ENCODE measurements at places on chromosomes 5 and 9.

GRCh38 chr5:108637134-108637533, 110.6 kb upstream of the FER start:
- DNase-seq, result no peak

DNA sequence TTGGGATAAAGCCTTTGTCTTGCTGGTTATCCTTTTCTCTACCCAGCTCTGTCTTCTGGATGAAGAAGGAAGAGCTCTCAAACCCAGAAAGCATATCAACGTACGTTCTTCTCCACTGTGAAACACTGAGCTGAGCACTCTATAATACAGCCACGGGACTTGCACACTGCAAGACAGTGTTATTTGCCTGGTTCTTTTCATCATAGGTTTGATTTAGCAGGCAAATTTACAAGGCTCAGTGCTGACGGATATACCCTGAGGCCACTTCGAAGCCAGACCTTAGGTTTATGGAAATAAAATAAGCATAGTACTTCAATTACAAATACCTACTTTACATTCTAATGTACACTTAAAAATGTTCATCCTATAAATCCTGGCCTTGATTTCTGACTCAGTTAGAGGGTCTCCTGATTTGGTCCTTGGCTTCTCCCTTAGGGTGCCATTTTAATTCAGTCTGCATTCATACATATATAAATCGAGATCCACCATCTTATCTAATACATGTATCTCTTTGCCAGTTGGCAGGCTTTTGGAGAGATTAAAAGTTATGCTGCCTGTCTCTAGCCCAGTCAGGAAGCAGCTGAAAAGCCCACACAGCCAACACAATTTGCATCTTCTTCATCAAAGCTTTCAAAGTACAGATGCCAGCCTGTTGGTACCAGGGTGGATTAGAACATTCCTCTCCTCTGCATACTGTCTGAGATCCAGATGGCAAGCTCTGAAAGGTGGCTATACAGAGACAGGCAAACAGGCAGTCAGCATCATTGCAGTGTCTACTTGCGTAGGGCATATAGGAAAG, 194.4 kb downstream of the DEPDC1B start:
- DNase-seq, result no peak

DNA sequence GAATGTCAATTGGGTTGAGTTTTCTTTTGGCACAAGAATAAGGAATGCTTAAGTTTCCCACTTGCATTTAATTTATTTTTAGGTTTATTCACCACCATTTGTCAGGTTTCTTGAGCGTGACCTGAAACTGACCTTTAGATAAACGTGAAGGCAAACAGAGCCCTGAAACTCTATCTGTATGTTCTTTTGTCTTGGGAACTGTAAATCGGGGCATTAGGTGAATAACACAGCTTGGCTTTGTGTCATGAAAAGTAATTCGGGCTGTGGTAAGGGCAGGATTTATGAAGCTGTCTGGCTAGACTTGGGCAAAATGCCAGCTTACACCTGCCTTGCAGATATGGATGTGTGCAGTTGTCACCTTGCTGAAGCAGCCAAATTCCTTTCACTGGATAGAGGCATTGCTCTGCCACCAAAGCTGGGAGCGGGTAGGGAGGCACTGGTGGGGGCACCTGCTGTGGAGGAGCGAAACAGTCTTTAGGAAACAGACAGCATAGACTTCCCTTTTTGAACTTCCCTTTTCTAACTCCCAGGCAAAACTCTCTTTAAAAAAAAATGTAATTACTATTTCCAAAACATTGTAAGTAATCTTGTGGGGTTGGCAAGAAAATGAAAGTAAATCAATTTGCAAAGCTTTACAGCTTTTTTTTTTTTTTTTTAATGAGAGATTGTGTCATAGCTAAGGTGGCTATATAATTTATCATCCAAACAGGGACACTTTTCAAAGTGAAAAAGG, 545.2 kb downstream of the CSNK1G3 start:
- no peak for DNase-seq

DNA sequence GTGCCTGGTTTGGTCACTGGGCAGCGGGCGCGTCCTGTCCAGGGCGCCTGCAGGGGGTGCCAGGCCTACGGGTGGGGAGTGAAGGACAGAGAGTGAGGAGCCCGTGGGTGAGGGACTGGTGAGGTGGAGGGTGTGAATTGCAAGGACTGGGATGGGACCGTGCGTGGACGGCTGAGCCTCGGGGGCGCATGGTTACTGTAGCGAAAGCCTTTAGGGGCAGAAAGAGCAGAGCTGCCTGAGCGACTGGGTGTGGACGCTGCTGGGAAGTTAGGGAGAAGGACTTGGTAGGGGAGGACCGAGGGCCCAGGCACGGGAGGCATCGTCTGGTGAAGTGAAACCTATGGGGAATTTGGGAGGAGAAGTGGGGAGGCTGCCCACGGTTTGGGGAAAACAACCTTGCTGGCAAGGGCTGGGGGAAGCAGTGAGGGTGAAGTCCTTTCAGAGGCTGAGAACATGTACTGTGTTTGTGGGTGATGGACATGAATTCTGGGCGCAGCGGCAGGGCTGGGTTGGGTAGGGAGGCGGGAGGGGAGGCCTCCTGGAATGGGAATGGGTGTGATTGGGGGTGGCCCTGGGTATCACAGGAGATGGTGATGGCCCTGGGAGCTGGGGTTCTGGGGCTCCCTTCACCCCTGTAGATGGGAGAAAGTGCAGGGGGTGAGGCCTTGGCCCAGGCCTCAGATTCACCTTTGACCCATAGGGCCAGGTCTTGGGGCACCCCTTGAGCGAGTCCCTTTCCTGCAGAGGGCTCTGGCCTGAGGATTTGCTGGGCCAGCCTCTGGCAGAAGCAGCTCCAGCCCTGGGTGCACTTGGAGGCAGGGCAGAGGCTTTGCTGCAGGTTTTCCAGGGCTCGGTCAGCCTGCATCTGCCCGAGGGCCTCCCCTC, 1.7 kb upstream of the TOR4A start:
- DNase-seq, result no peak

DNA sequence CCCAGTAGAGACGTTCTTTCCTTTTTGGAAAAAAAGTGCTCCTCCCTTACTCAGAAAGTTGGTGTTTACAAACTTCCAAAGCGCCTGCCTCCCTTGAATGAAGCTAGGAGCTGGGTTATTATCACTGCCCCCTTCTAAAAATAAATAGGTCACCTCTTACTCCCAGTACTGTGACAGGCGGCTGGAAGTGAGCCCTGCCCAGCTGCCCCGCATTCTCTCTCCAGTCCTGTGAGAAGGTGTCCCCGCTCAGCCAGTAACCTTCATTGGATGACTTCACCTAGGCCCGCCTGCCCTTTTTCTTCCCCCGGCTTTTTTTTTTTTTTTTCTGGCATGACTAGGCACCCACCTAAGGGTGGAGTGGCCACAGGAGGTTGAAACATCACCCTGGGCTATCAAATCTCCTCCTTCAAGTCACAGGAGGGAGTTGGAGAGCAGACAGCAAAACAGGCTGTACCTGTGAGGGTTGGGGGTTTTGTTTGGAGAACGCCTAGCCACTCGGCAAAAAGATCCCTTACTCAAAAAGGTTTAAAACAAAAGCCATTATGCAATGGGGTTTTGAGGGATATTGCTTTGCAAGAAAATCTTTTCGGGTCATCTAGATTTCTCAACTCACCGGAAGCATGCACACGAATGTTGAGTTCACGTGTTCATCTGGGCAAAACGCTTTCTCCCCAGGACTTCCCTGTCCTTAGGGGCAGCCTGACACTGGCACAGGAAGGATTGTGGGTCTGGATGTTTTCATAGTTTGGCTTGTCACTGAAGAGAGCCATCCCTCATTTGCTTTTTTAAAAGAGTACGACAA, 43.3 kb upstream of the ZNF622 start:
- no peak for DNase-seq

GRCh38 chr9:116361547-116361946, 208.0 kb downstream of the PAPPA start:
- no peak for DNase-seq

GRCh38 chr5:141557681-141558136, 61.1 kb downstream of the DIAPH1 start:
- DNase-seq, result peak; percentile 84

DNA sequence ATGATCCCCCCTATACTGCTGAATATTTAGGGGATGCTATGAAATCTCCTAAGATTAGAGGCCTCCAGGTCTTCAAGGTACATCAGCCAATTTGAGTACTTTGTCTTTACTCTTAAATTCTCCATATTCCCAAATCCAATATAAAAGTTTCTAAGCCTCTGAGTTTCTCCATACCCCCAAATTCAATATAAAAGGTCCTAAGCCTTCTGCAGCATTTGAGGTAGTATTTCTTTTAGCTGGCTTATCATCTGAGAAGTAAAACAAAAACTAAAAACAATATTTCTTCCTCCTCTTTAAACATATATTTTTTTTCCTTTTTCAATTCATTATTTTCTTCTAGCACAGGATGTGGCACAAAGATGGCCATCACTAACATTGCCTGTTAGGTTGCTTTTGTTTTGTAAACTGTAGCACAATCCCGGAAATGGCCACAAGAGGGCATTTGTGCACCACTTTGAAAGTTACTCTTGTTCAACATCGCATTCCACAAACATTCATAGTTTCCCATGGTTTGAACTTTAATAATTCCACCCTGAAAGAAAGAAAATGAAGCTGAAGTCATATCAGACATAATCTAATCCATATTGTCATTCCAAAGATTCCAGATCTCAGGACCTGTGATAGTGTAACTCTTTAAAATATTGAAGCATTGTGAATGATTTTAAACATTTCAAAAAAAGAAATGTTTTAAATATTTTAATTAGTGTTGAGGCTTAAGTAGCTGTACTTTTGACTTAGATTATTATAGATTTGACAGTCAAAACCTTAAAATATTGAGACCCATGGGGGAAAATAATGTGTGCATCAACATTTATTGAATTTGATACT, 21.0 kb upstream of the SCGB3A2 start:
- peak; percentile 56 for DNase-seq

- peak; percentile 20 for DNase-seq
Measured at GRCh38 chr9:21801683-21802417, 586 bp upstream of the MTAP start.

DNA sequence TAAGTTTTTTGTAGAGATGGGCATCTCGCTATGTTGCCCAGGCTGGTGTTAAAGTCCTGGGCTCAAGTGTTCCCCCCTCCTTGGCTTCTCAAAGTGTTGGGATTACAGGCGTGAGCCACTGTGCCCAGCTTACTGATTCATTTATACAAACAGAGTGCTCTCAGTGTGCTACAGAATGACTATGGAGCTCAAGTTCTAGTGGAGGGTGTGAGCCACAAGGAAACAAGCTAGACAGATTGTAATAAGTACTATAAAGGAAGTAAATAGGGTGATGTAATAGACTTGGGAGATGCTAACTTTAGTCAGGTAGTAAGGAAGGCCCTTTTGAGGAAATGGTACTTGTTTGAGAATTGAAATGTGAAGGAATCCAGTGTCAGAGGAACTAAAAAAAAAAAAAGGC, 1.7 kb upstream of the TMEM267 start:
- peak; percentile 17 for DNase-seq

DNA sequence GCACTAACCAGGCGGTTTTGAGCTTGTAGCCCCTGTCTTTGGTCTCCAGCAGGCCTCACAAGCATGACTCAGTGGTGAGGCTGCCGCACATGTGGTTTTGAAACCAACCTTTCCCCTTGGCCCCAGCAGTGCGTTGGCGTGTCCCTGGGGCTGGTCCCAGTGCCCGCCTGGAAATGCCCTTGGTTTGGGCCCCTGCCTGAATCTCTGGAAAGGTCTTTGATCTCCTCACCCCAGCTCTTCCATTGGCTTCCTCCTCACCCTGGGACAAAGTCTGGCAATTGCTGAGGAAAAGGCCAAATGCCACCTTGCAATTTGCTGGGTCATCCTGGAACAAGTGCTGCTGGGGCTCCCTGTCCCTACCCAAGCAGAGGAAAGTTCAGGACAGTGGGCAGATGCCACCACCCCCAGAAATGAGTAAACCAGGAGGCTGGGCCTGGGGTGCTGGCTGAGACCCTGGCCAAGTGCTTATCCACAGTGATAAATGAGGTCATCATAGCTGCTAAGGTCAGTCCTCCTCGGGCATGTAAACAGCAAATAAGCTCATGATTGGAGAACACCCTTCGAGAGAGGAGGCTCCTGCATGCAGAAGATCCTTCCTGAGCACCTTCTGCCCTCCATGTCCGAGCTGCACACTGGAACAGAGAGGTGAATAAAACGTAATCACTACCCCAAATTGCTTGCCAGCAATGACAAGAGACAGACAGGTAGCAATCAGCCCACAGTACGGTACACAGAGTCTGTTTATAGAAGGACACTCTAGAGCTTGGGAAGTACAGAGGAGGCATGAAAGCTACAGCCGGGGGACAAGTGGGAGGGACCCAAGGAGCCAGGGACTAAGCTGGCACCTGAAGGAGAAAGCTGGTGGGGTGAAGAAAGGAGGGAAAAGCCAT, 98.9 kb upstream of the CPEB4 start:
- peak; percentile 27 for DNase-seq

- DNase-seq, result peak; percentile 24
Measured at GRCh38 chr5:50958852-50959457, 292.5 kb downstream of the PARP8 start.

- DNase-seq, result no peak
Measured at GRCh38 chr9:28136113-28136512, 562.8 kb upstream of the C9orf72 start.

DNA sequence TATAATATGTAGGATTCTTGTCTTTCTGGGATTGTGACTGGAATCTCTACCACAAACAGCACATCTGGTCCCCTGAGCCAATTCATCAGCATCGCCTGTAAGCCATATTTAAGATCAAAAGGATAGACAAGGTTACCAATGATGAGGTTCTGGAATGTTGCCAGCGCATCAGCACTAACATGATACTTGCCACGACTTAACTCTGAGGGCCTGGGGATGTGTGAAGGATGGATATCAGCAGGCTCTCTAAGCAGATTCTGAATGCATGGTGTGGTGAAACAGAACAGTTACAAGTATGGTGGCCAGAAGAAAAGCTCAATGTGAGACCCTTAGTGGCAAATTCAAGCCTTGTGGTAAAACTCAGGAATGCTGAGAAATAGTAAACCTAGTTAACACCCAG, 143.0 kb downstream of the XRCC4 start:
- DNase-seq, result no peak
